ENCODE measurements at places on chromosomes 4 and X.

- no peak for DNase-seq
These were observed 40.2 kb upstream of the TMEM154 start for GRCh38 chr4:152719801-152720556.

- DNase-seq = no peak
These were observed 161.7 kb upstream of the NAP1L5 start for GRCh38 chr4:88859191-88859812.

DNA sequence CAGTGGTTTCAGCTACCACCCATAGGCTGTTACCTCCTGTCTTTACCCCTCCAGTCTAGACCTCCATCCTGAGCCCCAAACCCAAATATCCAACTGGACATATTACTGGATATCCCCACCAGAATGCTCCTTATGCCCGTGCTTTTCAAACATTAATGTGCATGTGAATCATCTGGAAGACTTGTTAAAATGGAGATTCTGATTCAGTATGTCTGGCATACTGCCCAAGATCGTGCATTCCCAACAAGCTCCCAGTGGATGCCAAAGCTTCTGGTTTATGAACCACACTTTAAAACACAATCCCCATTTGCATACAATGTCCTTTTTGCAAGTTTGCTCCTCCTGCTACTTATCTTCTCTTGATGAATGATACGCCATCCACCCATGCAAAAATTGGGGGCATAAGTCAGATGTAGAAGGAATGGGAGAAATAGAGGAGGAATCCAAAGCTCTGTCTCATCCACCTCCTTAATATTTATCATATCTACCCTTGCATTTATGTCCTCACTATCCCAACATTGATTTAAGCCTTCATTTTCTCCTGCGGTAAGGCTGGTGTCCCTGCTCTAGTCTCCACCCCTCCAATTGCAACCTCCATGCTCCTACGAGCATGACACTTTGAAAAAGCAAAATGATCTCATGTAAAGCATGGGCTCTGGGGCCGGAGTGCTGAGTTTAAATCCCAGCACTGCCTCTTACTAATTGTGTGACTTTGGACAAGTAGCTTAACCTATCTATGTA lies 7.4 kb upstream of the PGRMC1 start:
- DNase-seq = no peak

GRCh38 chrX:44785652-44786051 lies 58.2 kb upstream of the DUSP21 start:
- peak; percentile 38 for DNase-seq

DNA sequence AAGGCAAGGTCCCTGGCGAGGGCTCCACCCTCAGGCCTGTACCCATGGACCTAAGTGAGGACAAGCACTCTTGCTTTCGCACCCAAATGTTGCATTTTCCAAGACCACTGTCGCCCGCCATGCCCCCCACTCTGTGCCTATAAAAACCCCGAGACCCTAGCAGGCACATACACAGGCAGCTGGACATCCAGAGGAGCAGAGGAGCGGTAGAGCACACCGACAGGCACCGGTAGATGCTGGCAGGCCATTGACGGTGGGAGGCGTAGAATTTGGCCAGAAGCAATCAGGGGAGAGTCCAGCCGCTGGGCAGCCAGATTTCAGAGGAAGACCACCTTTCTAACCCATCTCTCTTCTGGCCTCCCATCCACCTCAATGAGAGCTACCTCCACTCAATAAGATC lies 715.2 kb upstream of the AADAT start:
- no peak for DNase-seq

DNA sequence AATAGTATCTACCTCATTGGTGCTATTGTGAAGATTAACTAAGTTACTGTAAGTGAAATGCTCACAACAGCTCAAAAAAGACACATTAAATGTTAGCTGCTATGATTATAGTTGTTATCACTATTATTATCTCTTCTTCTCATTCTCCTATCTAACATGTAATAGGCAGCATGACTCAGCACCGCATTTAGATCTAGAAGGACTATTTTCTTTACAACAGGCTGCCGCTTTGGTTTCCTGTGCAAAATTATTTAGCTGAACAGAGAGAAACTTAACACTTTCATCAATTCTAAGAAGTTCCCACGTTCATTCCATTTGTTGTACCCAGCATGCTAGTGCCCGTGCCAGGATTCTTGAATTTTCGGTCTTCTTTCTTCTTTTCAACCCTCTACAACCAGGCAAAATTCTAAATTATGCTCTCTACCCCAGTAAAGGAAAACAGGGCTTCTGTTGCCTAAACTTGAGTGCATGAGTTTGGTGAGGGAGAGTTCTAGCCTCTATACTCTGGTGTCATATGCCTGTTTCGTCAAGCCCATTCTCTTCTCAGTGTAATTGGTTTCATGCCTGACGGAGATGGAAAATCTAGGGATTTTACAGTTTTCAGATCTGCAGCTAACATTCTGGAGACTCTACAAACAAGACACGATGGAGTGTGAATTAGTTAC lies 378.9 kb downstream of the PPP1R2C start:
- DNase-seq = no peak

GRCh38 chr4:17869327-17869726 lies 58.5 kb downstream of the NCAPG start:
- DNase-seq = no peak

- peak; percentile 55 for DNase-seq
These were observed 73.4 kb upstream of the STOX2 start for GRCh38 chr4:183831683-183832082.

GRCh38 chr4:37243722-37244582 lies 591 bp upstream of the NWD2 start:
- no peak for DNase-seq

DNA sequence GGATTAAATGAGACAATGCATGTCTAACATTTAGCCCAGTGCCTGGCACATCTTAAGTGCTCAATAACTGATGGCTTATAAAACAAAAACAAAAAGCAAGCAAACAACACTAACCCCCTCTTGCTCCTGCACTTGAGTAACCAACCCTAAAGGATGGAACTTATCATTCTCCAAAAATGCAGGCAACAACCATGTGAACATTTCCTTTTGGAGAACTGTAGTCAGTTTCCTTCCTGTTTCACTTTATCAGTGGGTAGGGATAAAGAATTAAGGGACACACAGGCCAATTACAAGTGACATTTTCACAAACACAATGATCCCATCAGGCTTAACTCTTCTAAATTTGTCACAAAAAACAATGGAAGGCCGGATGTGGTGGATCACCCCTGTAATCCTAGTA lies 30.4 kb downstream of the RPS3A start:
- DNase-seq = no peak

DNA sequence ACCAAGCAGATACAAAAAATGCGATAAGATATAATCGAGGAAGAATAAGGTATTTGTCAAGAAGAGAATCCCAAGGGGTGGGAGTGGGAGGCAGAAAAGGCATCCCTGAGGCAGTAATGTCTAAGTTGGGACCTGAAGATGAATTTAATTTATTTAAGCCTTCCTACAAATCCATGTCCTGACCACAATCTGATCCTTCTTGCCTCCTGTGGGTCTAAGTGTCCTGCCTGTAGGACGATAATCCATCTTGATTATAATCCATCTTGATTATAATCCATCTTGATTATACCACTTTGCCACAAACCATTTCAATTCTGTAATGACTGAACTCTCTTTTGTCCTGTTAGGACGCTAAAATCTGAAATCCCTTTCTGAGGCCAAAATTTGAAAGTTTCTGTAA lies 130.2 kb downstream of the COL25A1 start:
- DNase-seq = no peak

GRCh38 chr4:55068522-55068921 lies 56.9 kb downstream of the KDR start:
- DNase-seq = no peak

DNA sequence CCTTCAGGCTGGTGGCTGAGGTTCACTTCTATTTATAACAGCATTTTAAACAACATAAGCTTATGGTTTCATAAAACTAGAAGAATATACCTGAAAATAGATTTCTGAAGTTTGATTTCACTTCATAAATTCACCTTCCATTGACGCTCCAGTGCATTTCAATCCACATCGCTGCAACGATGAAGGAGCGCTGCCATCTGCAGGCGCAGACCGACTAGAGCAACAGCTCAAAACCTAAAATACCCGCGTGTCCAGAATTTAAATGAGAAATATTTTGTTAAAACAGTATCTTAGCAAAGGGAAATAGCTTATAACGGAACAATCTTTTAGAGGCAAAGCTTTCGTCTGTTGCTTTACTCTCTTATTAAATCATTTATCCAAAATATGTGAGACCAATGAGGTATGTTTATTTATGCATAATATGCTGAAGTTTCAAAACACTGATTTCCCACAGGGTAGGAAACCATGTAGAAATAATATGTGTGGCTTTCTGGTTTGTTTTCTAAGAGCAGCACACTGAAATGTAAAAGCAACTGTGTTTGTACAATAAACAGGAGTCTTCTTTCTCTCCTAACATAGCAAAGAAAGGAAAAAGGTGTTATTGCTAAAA lies 816.4 kb upstream of the FRG1 start:
- DNase-seq = no peak

- DNase-seq = no peak
These were observed 71.0 kb downstream of the SLC10A6 start for GRCh38 chr4:86778175-86778574.

GRCh38 chr4:83022724-83023450 lies 12.1 kb upstream of the COPS4 start:
- DNase-seq = peak; percentile 68

DNA sequence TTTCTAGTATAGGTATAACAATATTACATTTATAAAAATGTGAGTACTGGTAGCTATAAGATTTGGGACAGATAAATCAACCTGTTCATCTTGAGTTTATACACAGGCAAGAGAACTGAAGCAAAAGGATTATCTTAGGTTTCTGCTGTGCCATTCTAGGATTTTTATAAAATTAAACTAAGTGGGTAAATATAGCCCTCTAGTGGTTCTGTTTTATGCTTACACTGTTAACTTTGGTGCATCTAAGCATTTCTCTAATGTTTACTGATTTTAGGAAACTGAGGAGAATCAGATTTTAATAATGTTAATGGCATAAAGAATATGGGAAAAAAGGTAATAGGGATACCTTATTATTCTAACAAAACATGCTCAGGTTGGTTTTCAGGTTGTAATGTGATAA lies 1.1 kb upstream of the RRH start:
- DNase-seq = peak; percentile 37

DNA sequence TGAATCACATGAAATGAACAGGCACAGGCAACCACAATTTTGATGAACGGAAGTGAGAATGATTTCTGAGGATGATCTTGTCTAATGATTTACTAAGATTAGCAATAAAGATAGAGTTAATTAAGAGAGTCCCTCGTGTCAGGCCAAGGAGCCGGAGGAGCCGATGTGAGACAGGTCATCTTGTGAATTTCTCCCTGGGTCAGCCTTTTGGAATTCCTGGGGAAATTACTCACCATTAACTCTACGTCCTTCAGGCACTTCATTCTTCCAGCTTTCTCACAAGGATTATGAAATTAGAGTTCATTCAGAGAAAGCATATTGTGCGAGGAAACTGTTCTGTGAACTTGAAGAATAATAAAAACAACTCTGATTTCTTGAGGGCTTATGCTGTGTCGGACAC lies 86.7 kb downstream of the PSAPL1 start:
- no peak for DNase-seq

- no peak for DNase-seq
These were observed 130.1 kb downstream of the EGF start for GRCh38 chr4:110042545-110043517.

DNA sequence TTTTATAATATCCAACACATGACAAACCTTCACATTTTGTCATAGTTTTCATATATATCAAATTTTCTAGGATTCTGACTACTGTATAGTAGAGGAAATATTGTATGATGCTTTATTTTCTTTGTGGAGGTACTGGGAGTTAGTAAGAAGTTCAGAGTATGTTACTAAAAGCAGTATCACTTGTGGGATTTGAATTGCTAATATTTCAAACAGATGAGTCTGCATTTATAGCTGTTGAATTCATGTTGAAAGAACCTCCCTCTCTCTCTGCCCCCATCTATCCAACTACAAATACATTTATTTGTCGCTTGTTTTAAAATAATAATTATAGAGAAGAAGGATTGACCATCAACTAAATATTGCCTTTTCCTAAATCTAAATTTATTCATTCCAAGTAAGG lies 29.8 kb upstream of the MAPK10 start:
- no peak for DNase-seq

- no peak for DNase-seq
These were observed 867.6 kb upstream of the PCDH7 start for GRCh38 chr4:29852537-29852936.

GRCh38 chrX:131881194-131881593 lies 141.9 kb upstream of the STK26 start:
- DNase-seq = no peak

DNA sequence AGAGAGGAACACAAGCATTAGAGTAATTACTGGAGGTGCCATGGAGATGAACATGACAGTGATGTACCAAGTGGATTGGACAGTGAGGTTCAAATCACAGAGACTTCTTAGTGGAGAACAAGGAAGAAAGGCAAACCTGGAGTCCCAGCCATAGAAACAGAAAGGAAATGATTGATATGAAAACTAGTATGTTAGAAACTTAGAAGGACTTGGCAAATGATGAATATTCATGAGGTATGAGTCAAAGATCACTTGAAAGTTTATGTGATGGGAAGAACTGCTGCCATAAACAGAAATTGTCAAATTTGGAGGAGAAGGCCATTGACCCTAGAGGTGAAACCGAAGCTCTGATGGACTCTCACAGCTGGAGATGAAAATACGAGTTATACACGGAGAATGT lies 88.2 kb downstream of the PHOX2B start:
- peak; percentile 18 for DNase-seq

GRCh38 chr4:73734530-73735001 lies 5.8 kb upstream of the CXCL8 start:
- DNase-seq = no peak

GRCh38 chrX:24782011-24782410 lies 88.3 kb downstream of the POLA1 start:
- no peak for DNase-seq

- DNase-seq = peak; percentile 83
These were observed 679.9 kb downstream of the RPA4 start for GRCh38 chrX:97563531-97564133.

DNA sequence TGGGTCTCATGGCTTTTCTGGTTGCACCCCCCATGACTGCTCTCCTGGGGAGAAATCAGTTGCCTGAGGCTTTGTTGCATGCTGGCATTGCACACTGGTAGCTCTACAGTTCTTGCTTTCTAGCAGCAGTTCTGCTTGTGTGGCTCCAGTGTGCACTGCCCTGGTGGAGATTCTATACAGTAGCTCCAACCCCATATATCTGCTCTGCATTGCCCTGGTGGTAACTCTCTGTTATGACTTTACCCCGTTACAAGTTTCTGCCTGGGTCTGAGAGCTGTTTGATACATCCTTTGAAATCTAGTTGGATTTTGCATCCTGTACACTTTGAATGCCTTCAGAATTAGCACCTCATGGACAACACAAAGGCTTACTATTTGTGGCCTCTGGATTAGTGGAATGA lies 241.4 kb upstream of the EPHA5 start:
- DNase-seq = no peak

- peak; percentile 34 for DNase-seq
These were observed 52.5 kb downstream of the LINC00632 start for GRCh38 chrX:140762061-140762460.
